ENCODE measurements at places on chromosomes 5 and 9. TPM values are rescaled to one million over a fixed set of nuclear protein-coding genes. Genes with fewer than 3 reads are reported as not detected.

Gene DRD1
- polyA plus RNA-seq = not detected

Gene ANXA6
- polyA plus RNA-seq = 137 TPM

Gene CAMSAP1
- 25.4 TPM for polyA plus RNA-seq

Gene PTGER4
- 13.6 TPM for polyA plus RNA-seq

Gene ADAMTSL2
- polyA plus RNA-seq = 38.7 TPM

Gene PCDHB5
- polyA plus RNA-seq = 8.7 TPM

DNA sequence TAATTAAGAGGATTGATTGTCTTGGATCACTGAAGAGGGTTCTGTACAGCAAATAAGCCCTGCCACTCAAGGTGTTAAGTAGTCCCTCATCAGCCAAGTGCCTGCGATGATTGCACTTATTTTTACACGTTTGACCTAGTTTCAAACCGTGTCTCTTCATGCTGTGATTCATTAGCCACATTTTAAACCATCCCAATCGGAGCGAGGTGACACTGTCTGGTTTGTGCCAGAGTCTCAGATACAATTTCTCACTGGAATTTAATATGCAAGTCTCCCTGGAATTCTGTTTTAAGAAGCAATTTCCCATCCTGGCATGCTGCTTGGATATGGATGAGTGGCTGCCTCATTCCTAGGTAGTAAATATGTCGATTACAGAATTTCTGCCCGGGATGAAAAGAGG is 1.6 kb downstream of the INSYN2B start:
- no peak for DNase-seq

DNA sequence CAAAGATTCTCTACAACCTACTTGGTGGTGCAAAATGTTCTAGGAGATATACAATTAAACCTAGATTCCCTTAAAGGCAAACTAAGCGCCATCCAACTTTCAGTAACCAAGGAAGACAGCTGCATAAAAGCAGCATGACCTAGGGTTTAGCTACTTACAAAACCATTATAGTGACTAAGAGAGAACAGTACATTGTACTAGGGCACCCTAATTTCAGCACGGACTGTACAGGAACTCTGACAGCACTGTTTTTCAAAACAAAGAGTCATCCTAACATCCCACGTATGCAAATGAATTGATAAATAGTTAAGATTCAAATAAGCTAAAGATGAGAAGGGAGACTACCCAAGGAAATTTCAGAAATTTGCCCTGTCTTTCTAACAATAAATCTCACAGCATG is 30.0 kb downstream of the STRBP start:
- no peak for DNase-seq

DNA sequence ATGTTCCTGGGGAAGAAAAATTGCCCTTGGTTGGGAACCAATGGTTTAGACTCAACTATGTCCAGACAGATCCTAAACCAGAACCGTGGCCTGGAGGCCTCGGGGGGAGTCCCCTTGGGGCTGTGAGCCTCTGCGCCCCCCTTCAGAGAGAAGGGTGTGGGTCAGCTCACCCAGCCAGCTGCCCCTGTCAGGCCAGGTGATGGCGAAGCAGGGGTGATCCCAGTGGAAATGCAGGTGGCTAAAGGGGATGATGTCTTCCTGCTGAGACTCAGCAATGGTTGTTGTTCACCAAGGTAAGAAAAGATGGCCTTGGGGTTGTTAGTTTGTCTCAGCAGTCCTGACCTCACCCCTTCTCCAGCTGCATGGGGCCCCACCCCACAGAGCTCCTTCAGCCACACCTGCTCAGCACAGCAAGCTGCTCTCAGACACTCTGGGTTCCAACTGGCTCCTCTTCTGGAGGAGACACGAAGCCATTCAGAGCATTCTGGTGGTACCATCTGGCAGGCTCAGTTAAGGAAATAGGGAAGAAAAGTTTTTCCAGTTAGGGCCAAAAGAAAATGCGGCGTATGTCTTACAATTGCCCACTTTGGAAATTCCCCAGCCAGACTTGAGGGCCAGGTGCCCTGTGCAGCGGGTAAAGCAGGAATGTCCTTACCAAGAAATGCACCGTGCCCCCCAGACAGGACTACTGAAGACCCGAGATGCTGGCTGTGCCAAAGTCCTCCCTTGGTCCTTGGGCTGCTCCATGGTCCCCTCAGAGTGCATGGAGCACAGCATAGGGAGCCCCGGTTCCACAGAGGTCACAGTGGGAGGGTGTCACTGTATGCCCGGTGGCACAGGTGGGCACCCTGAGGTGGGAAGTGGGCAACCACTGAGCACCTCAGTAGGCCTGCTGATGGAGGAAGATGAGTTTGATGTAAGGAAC is 90.2 kb downstream of the NSUN2 start:
- no peak for DNase-seq

DNA sequence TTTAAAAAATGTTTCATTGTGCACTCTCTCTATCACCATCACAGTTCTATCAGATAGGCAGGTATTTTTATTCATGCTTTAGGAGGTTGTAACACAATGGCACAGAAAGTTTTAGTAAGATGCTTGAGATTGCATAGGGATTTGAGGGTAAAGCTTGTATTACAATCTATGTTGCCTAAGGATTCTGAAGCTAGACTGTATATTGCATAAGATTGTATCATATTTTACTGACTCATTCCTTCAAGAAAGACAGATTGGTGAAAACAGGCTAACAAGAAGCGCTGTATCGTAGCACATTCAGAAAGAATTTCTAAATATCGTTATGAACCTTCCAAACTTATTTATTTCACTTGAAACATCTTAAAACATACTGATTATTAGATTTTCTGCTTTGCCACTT is 577.7 kb downstream of the EBF1 start:
- DNase-seq = no peak

GRCh38 chr5:66993448-66993847 is 203.2 kb downstream of the CD180 start:
- DNase-seq = no peak

DNA sequence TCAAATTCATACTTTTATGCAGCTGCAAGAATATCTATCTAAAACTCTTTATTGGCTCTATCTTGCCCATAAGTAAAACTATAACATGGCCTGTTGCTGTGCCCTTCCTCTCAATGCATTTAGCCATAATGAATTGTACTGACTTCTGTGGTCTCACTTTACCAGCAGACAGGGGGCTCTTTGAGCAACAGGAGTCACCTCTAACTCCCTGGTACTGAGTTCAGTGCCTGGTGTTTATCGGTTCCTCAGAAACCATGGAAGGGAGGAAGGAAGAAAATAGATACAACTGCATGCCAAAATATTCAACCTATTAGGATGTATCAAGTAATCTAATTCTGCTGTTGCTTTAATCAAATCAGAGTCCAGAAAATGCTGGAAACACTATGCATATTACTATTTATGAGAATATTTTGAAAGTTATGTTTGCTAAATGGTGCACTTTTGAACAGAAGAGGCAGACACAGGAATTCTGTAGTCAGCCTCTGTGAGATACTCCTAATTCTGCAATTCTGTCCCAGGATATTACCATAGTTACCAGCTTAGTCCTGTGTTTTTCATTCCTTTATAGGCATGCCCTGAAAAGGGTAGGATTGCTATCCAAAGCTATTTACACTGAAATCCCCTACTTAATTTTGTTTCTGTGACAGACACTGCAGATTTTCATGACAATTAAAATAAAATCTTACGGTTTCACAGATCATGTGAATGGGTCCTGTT is 89.8 kb downstream of the CD180 start:
- DNase-seq = no peak

- DNase-seq = no peak
Observed at GRCh38 chr9:28086881-28087280, 513.6 kb upstream of the C9orf72 start.

DNA sequence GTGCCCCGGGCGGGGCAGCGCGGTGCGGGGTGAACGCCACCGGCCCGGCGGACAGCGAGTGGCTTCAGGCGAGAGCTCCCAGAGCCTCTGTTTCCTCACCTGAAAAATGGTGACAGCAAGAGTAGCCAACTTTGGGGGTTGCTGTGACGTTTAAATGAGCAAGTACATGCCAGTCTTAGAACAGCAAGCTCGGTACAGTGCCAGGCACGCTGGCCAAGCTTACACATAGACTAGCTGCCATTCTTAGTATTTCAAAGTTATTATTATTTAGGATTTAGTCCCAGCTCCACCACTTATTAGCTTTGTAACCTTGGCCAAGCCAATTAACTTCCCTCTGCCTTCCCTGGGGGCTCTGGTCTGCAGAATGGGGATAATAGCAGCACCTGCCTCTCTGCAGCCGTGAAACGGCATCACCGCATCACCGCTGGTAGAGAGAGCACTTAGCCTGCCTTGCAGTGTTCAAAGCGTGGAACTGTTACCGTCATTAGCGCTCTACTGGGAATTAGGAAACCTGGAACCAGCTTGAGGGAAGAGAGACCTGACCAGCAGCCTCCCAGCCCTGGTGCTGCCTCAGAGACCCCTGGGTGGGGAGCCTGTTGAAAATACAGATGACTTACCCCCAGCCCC is at the start of gene C9orf50:
TSS of gene C9orf50 (minus strand) at position 433 of the 627 bp plus-strand sequence. CDS start 527 bp downstream, outside the sequence.
- DNase-seq = no peak

DNA sequence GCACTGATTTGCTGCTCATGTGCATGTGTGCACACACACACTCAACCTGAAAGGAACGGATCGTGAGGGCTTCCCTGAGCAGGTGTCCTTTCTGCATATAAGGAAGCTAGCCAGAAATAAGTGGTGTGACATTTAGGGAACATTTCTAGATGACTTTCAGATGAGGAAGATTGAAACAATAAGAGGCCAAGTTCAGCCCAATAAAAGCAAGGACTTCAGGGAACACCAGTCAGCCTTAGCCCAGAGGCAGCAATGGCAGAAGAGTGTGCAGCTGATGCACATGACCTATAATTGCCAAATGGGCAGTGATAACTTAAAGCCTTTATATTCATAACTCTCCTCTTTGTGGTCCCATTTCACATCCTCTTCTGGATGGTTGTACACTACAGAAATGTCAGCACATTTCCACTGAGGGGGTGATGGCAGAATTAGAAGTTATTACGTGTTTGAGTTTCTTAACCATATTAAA is 255.5 kb downstream of the TRIM32 start:
- DNase-seq = no peak

DNA sequence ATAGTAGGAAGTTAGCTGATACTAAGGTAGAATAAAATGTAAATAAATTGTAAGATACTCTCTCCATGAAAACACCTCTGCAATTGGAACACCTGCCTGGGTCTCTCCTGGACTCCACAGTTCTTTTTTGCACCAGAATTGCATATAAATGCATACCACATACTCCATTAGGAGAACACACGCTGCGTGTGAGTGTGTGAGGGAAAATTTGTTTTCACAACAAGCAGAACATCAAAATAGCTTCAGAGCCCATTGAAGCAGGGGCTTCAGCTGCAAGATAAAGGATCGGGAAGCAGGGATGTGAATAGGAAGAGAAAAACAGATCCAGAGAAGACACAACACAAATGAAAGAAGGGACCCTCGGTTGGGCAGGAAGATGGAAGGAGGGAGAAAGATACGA is 389.8 kb upstream of the BRINP1 start:
- no peak for DNase-seq

DNA sequence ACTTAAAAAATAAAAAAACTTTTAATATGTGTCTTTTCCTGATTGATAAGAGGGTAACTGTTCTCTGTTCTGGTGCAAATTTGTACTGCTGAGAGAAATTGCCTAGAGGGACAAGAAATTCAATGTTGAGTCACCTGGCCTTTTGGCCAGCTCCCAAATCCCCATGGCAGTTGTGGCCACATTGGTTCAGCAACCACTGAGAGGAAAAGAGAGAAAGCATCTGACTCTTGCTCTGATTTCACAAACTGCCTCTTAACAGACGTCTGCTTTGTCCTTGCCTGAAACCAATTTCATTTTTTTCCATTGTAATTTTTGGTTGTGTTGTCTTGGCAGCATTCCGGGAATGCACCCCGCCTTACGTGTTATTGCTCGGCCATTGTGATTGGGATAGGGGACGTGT is 42.4 kb downstream of the NTRK2 start:
- DNase-seq = no peak

DNA sequence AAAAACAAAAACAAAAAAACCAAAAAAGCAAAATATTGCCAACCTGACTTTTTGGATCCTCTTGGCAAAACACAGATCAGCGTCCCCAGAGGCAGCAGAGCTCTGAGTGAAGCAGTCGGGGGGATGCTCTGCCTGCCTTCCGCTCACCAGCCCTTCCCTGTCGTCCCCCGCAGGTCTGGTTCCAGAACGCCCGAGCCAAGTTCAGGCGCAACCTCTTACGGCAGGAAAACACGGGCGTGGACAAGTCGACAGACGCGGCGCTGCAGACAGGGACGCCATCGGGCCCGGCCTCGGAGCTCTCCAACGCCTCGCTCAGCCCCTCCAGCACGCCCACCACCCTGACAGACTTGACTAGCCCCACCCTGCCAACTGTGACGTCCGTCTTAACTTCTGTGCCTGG is 20.7 kb downstream of the LHX2 start:
- DNase-seq = no peak

- no peak for DNase-seq
Observed at GRCh38 chr9:137029058-137029936, 1.3 kb upstream of the ABCA2 start.

GRCh38 chr9:116467740-116468351 is 219.3 kb upstream of the TRIM32 start:
- no peak for DNase-seq

DNA sequence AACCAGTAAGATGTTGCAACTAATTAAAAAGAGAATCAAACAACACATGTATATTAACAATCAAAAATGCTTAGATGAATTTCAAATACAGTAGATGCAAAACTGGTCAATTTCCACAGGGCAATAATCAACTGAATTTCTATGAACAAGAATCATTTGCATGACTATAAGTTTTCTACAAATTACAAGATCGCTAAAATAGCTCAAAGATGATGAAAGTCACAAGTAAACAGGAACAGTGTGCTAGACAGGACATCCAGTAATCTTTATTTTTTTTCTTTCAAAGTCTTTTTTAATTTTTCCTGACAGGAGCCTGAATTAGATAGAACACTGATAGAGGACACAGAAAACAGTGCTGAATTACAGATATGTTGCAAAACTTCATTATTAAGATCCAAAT is 608.2 kb upstream of the DAB2 start:
- DNase-seq = no peak

- DNase-seq = no peak
Observed at GRCh38 chr5:73274121-73274520, 101.1 kb downstream of the TMEM174 start.

DNA sequence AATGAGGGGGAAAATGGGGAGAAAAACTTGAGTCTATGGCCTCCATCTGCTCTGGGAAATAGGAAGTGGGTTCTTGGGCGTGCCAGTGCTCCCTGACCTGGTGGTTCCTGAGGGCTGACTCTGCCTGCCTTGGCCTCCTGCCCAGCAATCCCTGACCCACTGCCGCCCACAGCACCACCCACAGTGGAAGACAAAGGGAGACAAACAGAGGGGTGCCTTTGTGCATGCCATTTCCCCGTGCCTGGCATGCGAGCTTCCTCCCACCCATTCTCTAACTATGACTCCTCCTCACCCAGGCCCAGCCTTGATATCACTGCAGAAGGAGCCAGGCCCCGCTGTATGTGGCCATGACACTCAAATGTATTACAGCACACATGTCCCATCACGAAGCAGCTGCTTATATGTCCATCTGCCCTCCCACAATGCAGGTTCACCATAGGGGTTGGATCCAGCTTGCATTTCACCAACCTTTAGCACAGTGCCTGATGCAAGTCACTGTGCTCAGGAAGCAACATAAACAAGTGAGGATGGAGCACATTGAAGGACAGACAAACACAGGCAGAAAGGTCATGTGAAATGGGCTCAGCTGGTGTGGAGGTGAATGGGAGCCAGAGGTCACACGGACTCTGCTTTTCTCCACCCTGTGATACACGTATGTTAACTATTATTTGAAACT is 84.4 kb downstream of the ADRB2 start:
- DNase-seq = no peak
